ENCODE measurements at places on chromosomes 2 and 18.

DNA sequence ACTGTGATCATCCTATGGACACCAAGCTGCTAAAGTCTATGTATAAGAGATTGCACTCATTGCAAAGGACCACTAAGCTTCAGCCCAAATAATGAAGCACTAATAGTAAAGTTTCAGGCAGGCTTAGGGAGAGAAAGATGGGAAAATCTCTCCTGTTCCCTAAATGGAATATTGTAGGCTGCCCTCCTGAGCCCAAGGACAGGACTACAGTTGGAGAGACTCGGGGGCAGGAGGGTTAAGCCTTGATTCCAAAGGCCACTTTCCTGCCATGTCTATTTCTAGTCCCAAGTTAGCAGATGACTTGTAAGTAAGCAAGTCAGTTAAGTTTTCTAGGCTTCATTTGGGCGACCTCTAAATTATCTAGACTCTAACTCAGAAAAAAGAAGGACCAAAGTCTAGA is 9.0 kb downstream of the TMEM247 start:
- no peak for DNase-seq

DNA sequence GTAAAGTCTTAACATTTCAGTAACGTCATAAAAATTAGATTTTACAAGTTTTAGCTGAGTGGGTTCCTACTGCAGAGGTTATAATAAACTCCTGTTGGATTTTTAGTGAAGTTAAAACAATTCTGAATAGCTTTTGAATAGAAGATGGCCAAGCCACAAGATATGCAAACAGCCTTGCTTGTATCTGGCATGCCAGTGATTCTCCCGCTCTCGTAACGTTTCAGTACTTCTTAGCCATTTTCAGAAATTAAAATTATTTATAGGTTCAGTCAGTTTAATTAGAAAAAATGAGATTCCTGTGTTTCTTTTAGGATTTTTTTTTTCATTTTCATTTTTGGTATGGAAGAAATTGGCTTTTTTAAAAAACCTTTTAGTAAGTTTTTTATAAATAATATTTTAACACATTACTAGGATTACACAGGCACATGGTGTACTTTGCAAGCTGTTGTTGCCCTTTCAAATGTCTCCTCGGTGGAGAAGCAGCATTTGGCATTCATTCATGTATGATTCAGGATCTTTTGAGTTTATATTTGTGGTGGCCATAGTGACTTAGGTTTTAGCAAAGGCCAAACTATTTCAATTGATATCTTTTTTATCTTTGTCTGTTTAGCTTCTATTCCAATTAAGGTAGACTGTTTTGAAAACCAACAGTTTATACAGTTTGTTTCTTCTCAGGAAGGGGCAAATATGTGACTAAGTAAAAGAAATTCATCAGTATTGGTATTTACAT is 30.6 kb upstream of the RND3 start:
- DNase-seq: no peak

DNA sequence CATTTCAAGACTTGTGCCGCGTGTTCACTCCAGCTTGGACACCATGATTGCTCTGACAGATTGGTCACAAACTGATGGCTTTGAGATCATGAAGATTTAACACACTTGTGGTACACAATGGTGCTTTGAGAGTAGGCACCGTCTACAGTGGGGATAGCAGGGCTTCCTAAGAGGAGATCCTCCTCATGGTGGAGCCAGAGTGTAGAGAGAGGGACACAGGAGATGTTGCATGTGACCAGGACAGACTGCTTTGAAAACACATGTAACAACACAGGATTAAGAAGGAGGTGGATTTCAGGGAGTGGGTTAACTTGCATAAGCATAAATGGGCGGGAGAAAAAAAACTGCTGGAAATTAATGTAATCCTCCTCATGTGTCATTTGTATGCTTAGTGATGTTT is 95.7 kb upstream of the LINC00305 start:
- DNase-seq: no peak

DNA sequence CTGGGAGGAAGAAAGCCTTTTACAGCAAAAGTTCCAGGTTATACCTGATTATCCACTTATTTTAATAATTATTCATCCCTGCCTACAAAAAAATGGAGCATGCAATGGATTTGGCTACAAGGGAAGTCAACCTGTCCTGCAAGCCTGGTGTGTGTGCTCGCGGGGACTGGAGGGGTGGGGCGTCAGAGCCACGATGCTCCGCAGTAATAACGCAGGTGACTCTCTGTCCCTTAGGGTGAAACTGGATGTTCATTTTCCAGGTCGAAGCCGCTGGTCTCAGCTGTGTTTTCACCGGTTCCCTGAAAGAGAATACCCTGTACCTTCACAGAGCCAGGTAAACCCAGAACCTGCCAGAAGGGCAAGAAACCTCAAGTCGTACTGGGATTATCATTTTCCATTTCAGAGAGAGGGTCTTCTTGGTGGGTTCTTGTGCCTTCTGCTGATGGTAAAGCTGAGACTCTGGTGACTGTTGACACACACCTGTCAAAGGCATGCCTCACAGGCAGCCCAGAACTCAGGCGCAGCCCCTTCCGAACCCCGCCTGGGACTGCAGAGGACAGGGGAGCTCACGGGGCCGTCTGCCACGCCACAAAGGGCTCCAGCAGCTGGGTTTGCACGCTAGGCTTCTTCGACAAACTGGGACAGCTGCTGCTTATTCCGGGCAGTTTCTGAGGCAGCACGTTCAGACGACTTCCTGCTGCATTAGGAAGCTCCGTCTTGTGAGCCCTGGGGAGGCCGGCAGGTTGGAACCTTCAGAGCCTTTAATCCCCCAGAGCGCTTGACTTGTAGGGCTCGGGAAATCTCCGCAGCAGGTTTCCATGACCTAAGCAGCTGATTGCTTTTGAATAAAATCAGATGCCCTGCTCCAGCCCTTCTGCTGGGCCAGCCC is 58.6 kb downstream of the KCNG2 start:
- DNase-seq: no peak

- DNase-seq: peak; percentile 19
Observed at GRCh38 chr2:229714080-229714735, at the start of gene DNER. TSS of gene DNER (minus strand) at chr2:229714555. CDS start at chr2:229714423, 132 bp downstream.

DNA sequence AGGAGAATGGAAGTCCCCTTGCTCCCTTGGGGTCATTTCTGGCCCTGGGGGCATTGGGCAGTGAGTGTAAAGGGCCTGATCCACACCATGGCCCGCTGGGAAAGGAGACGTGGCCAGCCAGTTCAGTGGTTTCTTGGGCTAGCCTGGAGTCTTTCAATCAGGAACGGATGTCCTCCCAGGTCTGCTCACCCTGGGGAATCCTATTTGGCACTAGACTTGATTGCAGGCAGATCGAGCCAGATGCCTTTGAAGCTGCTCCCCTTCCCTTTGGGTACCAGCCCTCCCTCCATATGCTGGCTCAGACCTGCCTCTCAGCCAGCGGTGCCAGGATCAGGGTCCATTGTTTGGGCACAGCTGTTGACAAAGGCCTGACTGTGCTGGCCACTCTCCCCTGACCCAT is 11.0 kb downstream of the FBLN7 start:
- DNase-seq: no peak
